ENCODE measurements at places on chromosomes 7 and 10.

GRCh38 chr10:31036209-31036608, 4.5 kb upstream of the ZNF438 start:
- DNase-seq: no peak

- no peak for DNase-seq
Observed at GRCh38 chr7:75962607-75963380, 31.6 kb downstream of the TMEM120A start.

- DNase-seq: no peak
Observed at GRCh38 chr7:123499211-123499970, 35.0 kb downstream of the IQUB start.

GRCh38 chr7:64993901-64994300, 3.1 kb upstream of the ZNF117 start:
- no peak for DNase-seq

DNA sequence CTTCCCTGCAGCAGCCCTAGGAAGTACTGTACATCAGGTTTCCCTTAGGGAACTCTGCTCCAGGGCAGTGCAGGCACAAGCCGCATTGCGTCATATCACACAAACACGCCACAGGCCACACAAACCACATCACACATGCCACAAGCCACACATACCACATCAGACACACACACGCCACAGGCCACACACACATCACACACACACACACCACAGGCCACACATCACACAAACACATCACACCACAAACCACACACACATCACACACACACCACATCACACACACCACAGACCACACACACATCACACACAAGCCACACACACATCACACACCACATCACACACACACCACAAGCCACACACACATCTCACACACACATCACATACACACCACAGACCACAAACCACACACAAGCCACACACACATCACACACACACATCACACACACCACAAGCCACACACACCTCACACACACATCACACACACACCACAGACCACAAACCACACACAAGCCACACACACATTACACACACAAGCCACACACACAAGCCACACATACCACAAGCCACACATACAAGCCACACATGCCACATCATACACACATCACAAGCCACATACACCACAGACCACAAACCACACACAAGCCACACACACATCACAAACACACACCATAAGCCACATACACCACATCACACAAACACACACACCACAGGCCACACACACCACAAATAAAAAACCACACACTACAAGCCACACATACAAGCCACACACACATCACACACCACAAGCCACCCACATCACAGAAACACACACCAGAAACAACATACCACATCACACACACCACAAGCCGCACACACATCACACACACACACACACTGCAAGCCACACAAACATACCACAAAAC, 53.4 kb downstream of the TMEM209 start:
- no peak for DNase-seq

DNA sequence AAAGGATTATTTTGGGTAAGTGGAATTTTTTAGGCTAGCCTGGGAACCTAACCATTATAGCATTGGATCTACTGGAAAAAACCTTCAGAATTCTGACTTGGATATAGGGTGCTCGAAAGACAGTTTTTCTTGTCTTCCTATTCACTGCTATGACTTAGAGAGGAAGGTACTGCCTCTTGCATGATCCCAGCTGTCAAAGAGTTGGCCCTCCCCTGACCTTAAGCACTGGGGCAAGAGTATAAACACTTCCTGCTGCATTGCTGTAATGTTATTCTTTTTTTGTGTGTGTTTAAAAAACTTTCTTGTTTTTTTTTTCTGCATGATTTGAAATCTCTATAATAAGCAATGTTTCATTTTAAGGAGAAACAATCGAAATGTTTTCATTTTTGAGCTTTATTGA, 113.0 kb downstream of the LRMDA start:
- DNase-seq: no peak

DNA sequence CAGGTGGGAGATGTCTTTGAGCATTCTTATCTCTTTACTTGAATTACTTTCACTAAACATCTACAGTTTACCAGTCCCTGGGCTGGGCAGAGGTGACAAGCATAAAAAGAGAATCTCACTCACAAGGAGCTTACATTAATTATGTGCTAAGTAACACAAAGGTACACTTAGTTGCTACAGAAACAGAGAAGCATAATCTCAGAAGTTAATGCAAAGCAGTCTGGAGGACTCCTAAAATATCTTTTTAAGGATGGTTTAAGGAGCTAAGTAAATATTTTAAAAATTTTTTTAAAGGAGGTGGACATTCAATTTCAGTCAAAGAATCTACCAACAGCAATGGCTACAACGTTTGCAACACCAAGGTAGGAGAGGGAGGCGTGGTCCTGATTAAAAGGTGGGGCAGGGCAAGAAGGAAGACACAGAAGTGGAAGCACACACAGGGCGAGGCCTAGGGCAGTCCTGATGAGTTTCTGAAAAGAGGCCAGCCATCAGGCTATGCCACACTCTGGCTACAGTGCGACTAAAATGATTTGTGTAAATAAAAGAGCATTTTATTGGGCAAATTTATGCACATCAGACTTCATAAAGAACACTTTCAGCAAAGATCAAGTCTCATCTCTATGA, 5.3 kb downstream of the LARP4B start:
- no peak for DNase-seq

DNA sequence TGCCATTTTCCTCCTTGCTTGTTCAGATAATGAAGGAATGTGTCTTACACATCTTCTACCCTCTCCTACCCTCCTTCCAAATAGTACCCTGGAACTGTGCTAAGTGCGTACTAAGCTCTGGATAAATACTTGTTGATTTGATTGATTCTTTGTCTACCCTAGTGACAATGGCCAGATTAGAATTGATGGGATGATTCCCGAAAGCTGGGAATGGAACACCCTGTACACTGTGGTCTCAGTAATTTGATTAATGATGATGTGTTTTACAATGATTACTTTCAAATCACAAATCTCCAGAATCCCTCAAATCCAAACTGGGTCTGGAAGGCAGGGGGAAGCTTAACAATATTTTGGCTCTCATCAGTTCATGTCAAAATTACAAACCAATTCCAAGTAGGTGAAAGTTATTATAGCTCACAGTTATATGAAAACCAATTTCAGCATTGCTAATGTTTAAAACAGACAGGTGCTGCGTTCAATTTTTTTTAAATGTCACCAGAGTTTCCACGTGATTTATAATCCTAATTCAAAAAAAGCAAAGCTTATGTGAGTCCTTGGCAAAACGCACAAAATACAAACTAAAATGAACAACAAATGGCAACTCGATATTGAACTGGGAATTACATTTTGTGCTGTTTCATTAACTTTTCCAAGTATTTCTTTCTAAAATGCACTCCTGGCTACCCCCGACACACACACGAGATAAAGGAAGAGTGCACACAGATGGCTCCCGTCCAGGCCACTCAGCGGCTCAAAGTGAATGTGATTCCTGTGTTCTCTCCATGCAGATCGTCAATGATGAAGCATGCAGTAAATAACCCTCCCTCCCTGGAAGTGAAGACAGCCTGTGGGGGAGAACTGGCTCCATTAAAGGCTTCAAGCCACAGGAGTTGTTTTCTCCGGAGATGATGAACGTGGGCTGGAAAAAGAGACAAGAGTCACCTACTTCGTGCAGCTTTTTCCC, 21.7 kb upstream of the ADRB1 start:
- DNase-seq: no peak

DNA sequence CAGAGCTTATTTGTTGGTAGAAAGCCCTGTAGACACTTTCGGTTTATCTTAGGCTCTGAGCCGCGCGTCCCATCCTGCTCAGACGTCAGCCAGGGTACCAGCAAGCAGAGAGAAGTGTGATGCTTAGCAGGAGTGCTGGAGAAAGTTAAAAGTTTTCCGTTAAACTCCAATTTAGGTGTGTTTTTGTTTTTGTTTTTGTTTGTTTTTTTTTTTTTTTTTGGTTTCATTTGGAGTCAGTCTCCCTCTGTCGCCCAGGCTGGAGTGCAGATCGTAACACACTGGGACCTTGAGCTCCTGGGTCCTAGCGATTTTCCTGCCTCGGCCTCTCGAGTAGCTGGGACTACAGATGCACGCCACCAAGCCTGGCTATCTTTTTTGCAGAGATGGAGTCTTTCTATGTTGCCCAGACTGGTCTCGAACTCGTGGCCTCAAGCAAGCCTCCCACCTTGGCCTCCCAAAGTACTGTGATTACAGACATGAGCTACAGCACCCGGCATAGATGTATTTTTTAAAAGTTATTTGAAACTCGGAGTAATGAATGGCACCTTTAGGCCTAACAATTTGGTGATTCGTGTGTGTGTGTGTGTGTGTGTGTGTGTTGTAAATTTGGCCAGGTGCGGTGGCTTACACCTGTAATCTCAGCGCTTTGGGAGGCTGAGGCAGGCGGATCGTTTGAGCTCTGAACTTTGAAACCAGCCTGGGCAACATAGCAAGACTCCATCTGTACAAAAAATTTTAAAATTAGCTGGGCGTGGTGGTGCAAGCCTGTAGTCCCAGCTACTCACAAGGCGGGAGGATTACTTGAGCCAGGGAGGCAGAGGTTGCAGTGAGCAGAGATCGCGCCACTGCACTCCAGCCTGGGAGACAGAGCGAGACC, 1.3 kb upstream of the HIP1 start:
- DNase-seq: no peak

DNA sequence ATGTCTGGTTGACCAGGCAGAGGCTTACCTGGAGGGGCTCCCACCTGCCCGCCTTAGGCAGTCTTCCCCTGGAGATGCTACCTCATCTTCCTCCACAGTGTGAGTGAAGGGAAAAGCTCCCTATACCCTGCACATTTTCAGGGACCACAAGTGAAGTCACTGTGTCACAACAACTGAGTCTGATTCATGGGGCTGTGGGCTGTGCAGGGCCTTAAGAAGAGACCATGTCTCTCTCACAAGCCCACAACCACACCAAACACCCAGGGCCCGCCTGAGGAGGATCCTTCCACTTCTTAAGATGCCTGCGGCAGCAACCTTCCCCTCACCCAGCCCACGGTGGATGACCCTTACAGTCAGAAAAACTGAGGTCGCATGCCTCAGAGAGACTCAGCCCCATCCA, 118.3 kb downstream of the KMT2E start:
- DNase-seq: no peak

DNA sequence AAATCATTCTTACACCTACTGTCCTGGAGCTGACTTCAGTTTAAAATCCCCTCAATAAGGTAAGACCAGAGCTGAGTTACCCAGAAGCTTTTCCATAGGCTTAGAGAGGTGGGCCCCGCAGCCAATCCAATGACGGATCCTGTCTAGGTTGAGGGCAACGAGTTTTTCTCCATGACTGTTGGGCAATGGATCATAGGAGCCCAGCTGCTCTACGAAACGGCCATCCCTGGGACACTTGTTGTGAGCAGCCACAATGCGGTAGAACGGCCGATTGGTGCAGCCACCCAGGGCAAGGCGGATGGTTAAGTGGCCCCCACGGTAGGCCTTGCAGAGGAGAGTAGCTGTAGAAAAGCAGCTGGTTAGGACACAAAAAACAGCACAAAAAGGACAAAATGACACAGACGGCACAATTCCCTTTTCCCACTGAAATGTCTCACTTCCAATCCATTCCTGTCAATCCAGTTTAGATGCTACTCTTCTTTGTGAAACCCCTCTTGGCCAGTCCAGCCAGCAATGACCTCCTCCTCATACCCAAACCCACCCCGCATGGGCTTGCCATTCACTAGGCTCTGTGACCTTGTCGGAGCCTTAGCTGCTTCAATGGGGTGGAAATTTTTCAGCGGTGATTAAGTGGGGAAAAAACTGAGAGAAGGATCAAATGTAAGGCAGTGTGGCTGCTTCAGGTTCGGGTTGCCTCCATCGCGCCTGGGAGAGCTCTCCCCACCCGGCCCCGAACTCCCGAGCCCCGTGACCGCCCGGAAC, 580 bp downstream of the MRPS16 start:
- no peak for DNase-seq

DNA sequence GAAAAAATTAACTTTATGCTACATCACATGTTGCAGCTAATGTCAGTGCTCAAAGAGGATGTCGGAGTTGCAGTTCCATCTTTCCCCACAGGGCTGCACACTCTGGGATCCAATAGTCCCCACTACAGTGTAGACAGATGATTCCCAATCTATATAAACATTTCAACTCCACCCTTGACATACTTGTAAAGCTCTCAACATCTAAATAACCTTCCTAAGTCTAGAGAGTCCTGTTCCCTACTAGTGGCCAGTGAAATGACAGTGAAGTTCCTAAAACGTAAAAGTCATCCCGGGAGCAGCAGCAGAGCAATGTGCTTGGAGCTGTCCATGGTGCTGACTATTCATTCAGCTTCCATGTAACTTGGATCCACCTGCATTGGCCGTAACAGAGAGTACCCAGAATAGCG, 145.1 kb downstream of the GRM8 start:
- peak; percentile 66 for DNase-seq

GRCh38 chr10:75611993-75612372, 180.6 kb downstream of the LRMDA start:
- DNase-seq: no peak

DNA sequence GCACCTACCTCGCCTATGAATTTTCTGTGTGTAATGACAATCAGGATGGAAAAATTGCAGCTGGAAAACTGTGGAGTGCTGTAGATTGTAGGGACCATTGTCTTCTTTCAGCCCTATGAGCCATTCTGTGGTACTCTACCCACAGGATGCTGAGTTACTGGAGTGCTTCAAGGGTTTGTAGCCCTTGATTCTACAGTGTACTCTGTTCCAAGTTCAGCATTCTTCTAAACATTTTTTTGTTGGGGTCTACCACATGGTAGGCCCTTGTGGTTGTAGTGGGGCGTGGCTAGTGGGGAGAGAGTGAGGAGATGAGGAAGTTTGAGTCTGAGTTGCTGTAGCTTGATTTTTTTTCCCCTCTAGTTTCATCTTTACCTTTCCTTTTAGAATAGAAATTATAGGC, 33.5 kb downstream of the REEP3 start:
- no peak for DNase-seq

DNA sequence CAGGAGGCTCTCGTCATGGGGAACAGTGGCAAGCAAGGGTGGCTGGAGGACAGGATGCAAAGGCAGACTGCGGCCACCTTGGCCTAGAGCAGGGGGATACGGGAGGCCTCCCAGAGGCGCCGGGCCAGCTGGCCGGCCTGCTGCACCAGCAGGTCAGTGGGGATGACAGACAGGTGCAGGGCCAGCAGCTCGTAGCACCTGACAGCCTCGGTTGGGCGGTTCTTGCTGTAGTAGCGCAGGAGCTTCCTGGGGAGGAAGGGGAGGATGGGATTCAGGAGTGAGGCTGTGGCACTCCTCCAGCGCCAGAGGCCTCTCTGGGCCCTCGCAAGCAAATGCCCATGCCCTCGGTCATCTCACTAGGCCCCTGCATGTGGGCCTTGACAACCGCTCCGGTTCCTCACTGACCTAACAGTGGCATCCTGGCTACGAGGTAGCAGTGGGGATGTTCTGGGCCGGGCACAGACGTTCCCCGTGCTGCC, 2.5 kb upstream of the PYROXD2 start:
- no peak for DNase-seq

DNA sequence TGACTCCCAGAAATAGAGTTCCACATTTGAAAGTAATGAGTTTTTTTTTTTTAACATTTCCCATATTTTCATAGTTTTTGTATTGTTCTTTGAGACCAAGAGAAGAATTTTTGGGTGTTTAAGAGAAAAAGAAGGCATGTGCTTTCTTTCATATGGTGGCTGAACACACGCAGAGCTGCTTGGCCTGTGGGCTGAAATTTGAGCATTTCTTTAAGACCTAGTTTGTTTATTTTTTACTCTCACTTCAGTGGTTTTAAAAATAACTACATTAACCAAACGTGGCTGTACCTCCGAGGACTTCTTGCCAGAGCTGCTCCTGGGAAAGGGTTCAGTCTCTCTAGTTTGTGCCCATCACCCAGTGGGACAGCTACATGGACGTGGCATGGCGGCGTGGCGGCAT, 58.3 kb downstream of the INPP5A start:
- DNase-seq: no peak
